ENCODE measurements at places on chromosomes 3 and 15.

- DNase-seq: no peak
Measured at GRCh38 chr3:39121621-39122020, 14.1 kb downstream of the TTC21A start.

GRCh38 chr3:117589454-117589853 lies 879.9 kb downstream of the TUSC7 start:
- peak; percentile 9 for DNase-seq

DNA sequence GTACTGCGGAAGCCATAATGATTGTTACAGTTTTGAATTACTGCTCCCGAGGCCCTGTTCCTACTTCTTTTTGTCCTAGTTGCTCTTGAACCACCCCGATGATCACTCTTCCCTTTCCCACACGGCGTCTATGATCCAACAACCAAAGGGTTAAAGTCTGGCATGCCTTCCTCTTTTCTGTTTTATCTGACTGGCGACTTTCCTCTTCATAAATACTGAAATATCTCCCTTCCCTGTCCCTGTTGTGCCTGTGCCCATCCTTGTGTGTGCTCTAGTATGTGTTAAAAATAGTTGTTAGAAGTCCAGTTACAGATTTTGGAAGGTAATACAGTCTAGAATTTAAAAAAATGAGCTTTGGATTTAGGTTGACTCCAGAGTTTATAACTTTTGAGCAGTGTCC lies 83.6 kb downstream of the AKAP13 start:
- no peak for DNase-seq

GRCh38 chr15:58331560-58331912 lies 100.3 kb upstream of the LIPC start:
- no peak for DNase-seq

GRCh38 chr3:141272906-141273662 lies 41.5 kb downstream of the PXYLP1 start:
- DNase-seq: no peak

DNA sequence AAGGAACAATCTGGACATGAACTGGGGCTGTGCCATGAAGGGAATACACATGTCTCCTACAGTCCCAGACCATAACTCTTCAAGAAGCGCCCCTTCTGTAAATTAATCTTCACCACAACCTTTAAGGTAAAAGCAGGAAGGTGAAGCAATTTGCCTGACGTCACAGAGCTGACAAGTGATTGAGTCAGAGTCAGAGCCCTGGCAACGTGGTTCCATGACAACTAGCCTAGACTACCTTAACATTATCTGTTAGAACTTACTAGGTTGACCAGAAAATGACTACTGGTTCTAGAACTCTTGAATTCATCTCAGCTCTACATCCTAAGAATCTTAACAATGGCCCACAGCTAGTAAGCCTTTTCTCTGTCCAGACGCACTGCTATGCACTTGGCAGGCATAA lies 124.6 kb downstream of the NTRK3 start:
- no peak for DNase-seq

DNA sequence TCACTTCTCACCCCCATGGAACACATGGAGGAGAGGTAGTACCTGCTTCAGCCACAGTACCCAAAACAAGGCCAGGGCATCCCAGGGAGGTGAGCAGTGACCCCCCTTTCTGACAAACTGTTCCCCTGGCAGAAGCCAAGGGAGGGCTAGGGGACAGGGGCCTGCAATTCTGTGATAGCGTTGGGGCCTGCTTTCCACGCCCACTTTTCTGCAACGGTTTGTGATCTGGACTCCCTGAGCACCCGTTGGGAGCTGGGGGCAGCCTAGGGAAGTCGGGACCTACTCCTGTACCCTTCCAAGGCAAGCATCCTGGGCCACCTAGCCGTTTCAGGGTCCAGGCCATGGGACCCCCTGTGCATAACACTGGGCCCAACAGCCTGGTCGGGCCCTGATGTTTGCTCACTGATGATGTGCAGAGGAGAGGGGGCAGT lies 996 bp upstream of the DNAJA4 start:
- DNase-seq: no peak

DNA sequence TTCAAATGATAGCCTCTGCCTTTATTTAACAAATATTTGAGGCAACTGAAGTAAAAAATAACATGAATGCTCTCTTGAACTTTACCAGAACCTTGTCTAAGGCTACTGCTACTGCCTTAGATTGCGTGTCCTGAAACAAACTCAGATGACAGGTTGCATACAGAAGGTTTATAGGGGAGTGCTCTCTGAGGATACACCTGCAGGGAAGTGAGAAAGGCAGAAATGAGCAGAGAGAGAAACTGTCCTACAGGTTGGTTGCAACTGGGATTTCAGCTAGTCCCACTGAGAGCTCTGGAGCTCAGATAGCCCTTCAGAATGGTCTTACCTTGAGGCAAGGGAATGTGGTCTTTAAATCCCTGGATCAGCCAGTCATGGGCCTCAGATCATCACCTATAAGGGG lies 165.5 kb downstream of the IL5RA start:
- no peak for DNase-seq

DNA sequence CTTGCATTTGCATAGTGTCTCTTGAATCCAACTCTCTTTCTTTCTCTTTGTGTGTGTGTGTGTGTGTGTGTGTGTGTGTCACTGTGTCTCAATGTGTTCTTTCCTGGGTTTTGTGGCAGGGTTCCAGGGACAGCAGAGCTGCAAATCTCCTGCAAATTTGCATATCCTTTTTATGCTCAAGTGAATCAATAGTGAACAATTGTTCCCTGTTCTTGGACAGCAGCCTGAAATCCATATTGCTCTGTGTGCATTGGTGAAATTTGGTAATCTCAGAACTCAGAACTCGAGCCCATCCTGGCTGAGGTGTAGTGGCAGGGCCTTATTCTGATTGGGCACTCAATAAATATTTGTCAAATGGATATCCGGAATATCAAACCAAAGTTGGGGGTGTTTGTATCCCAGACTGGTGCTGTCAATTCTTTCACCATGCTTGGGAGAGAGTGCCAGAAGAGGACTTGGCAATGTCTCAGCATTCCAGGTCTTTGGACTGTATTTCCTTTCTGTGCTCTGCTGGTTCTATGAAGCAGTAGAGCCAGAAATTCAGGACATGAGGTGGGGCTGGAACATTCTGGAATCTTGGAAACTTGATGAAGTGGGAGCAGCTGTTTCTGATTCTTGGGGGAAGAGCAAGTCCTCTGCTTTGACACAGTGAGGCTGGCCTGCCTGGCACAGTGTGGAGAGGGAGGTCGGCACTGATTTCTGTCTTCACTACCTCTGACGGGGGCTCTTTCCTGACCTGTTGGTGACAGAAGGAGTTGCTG lies 380.6 kb upstream of the C2CD4B start:
- peak; percentile 90 for DNase-seq
